Pancreas (tissue), 10 donors: ENCODE measurements at places on chromosomes 1 and 21. TPM values are rescaled to one million over a fixed set of nuclear protein-coding genes. Genes with fewer than 3 reads are reported as not detected.

The PCBP3 gene
- total RNA-seq: 1.7 TPM

The RIMS3 gene
- 2.7 TPM for total RNA-seq

The SPATA1 gene
- total RNA-seq: 1.2 TPM

The PGLYRP3 gene
- not detected for total RNA-seq

The ATP6V0B gene
- total RNA-seq: 59.8 TPM

The SPEN gene
- total RNA-seq: 38.2 TPM

The SLC25A44 gene
- total RNA-seq: 7.8 TPM

The RNU1-3 gene
- 2,349 TPM for total RNA-seq

The ESPN gene
- 0.31 TPM for total RNA-seq

The FCRLA gene
- not detected for total RNA-seq

- H3K27me3 ChIP-seq: peaks cover 3% of the 10 kb centered on the region
- no peaks in the 10 kb centered on the region for H3K4me1 ChIP-seq
- H3K27ac ChIP-seq: no peak overlapping the region
- H3K36me3 ChIP-seq: no peaks in the 10 kb centered on the region
- no peak for DNase-seq
Observed at GRCh38 chr1:75136921-75137641, 2.9 kb downstream of the LHX8 start.

GRCh38 chr1:56573311-56573710 lies 6.1 kb downstream of the PLPP3 start:
- peak overlapping the region; percentile 30 for H3K27ac ChIP-seq
- H3K4me3 ChIP-seq: no peak overlapping the region
- no peaks in the 10 kb centered on the region for H3K36me3 ChIP-seq

DNA sequence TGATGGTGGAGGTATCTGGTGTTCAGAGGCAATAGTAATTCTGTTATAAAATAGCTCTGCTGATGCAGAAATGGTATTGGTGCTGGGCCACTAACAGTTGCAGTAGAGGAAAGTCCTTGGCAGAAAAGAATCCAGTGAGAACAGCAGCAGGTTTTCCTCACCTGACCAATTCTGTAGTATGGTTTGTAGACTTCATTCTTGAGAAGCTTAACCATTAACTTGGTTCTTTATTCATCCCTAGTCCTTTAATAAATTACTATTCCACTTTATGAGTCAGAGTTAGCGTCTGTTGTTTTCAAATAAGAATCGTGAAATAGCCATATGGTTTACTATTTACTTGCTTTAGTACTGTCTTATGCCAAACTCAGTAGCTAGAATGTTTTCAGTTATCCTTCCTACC lies 128.5 kb upstream of the SERTAD4 start:
- no peak overlapping the region for H3K4me3 ChIP-seq
- peaks cover 8% of the 10 kb centered on the region for H3K4me1 ChIP-seq
- no peaks in the 10 kb centered on the region for H3K36me3 ChIP-seq
- no peak overlapping the region for H3K27ac ChIP-seq

- H3K4me3 ChIP-seq: no peak overlapping the region
- no peaks in the 10 kb centered on the region for H3K27me3 ChIP-seq
- no peak overlapping the region for H3K27ac ChIP-seq
Observed at GRCh38 chr1:119782631-119783325, 14.1 kb upstream of the HMGCS2 start.

GRCh38 chr1:201126832-201127754 lies at the start of gene ASCL5:
Gene ASCL5 (minus strand): TSS chr1:201127184. CDS start chr1:201115372, 11,812 bp downstream.
- no peaks in the 10 kb centered on the region for H3K27me3 ChIP-seq
- no peaks in the 10 kb centered on the region for H3K36me3 ChIP-seq
- peak within 1 kb of the TSS; percentile 78 for H3K27ac ChIP-seq

- H3K36me3 ChIP-seq: no peaks in the 10 kb centered on the region
- no peak overlapping the region for H3K4me3 ChIP-seq
- no peak for DNase-seq
Observed at GRCh38 chr1:154881820-154882535, 11.9 kb upstream of the KCNN3 start.

- no peak overlapping the region for H3K4me3 ChIP-seq
- no peak for DNase-seq
- no peak overlapping the region for H3K27ac ChIP-seq
- no peaks in the 10 kb centered on the region for H3K36me3 ChIP-seq
Observed at GRCh38 chr1:43853161-43853921, 80.3 kb upstream of the ARTN start.

DNA sequence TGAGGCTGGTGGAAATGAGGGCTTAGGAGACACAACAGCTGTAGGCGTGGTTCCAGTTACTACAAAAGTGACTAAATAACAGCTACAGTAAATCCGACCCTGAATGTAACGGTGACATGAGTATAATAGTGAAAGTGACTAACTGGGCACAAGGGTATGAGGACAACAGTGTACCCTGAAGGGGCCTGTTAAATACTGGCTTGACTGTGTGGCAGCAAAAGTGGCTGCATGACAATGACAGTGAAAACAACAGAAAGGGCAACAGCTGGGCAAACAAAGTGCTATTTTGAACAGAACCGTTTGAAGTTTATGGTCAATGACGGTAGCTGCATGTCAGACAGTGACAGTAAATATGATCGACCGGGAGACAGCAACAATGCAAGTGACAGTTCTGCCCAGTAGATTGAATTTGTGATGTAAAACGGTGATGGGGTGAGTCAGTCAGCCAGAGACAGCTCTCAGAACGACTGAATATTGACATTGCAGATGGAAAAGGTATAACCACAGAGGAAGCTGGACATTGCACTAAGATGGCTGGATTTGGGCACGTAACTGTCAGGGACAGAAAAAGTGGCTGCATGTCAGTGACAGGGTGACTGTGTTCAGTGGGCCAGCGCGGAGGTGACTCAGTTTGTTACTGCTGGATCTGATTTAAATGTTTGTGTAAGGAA lies 1.2 kb upstream of the ZBTB40 start:
- no peaks in the 10 kb centered on the region for H3K36me3 ChIP-seq
- H3K4me3 ChIP-seq: no peak overlapping the region
- no peaks in the 10 kb centered on the region for H3K27me3 ChIP-seq
- peak overlapping the region; percentile 99 for H3K27ac ChIP-seq
- peak; percentile 69 for DNase-seq

GRCh38 chr1:241611063-241611462 lies 29.1 kb downstream of the CHML start:
- no peak overlapping the region for H3K4me3 ChIP-seq
- no peaks in the 10 kb centered on the region for H3K36me3 ChIP-seq
- peaks cover 9% of the 10 kb centered on the region for H3K4me1 ChIP-seq

GRCh38 chr1:116545359-116545705 lies 25.5 kb downstream of the CD58 start:
- H3K36me3 ChIP-seq: no peaks in the 10 kb centered on the region
- peaks cover 4% of the 10 kb centered on the region for H3K4me1 ChIP-seq
- H3K4me3 ChIP-seq: no peak overlapping the region
- no peak for DNase-seq
- H3K27ac ChIP-seq: no peak overlapping the region

- H3K27me3 ChIP-seq: no peaks in the 10 kb centered on the region
- no peak for DNase-seq
- no peaks in the 10 kb centered on the region for H3K4me1 ChIP-seq
- H3K36me3 ChIP-seq: no peaks in the 10 kb centered on the region
- H3K27ac ChIP-seq: no peak overlapping the region
- no peak overlapping the region for H3K4me3 ChIP-seq
Observed at GRCh38 chr1:195740862-195741261, 867.4 kb downstream of the KCNT2 start.

DNA sequence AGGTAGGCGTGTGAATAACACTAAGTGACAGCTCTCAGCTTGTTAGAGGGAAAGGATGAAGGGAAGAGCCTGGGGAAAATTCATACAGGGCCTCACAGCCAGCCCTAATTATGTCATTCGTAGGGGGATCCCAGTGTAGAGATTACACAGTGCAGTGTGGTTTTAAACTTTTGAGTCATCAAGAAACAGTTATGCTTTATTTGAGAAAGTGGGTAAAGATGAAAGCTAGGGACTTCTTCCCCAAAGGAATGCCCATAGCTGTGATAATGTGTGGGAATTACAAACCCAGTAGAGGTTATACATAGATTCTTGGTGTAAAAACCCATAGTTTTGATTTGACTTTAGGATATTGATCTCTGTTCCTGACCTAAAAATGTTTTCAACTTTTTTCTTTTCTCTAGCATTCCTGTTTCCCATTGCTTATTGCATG lies 1.9 kb downstream of the TTF2 start:
- no peaks in the 10 kb centered on the region for H3K27me3 ChIP-seq
- H3K4me1 ChIP-seq: no peaks in the 10 kb centered on the region
- no peak for DNase-seq
- no peak overlapping the region for H3K4me3 ChIP-seq
- no peak overlapping the region for H3K27ac ChIP-seq

DNA sequence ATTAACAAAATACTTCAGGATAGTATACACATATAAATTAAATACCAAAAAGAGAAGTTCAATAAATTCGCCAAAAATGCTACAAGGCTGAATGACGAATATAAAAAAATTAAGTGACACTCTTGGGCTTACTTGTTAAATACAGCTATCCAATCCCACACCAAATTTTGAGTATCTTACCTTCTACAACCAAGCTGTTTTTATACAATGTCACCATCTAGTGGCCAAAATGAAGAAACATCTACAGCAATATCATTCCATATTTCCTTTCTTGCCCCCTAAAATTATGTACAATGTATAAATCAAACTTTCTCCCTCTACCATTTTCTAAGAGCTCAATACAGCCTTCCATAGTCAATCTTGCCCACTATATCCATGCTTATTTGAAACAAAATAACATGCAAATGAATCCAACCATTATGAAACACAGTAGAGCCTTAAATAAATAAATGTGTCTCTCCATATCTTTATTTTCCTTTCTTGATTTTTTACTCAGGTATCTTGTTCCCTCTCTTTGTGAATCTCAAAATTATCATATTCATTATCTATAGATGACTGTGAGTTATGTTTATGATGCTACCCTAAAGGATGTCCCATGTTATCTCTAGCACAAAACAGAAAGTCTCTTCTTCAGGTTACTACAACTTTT lies 86.3 kb downstream of the ACBD6 start:
- H3K36me3 ChIP-seq: no peaks in the 10 kb centered on the region
- no peak for DNase-seq
- no peak overlapping the region for H3K4me3 ChIP-seq
- no peak overlapping the region for H3K27ac ChIP-seq
- H3K27me3 ChIP-seq: no peaks in the 10 kb centered on the region

- H3K36me3 ChIP-seq: no peaks in the 10 kb centered on the region
- H3K4me3 ChIP-seq: no peak overlapping the region
- no peaks in the 10 kb centered on the region for H3K27me3 ChIP-seq
- no peak for DNase-seq
- no peaks in the 10 kb centered on the region for H3K4me1 ChIP-seq
Observed at GRCh38 chr1:67673468-67674201, 11.4 kb upstream of the GADD45A start.

DNA sequence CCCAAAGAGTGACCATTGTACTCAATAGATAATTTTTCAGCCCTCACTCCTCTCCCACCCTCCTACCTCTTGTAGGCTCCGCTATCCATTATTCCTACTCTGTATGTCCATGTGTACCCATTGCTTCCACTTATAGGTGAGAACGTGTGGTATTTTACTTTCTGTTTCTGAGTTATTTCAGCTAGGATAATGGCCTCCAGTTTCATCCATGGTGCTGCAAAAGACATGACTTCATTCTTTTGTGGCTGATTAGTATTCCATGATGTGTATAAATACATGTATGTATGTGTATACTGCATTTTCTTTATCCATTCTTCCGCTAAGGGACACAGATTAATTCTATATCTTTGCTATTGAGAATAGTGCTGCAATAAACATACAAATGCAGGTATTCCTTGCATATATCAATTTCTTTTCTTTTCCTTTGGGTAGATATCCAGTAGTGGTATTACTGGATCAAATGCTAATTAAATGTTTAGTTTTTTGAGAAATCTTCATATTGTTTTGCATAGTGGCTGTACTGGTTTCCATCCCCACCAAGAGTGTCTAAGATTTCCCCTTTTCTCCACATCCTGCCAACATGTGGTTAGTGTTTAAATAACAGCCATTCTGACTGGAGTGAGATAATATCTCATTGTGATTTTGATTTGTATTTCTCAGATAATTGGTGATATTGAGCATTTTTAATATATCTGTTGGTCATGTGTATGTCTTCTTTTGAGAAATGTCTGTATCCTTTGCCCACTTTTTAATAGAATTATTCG lies 4.9 kb downstream of the LY9 start:
- no peaks in the 10 kb centered on the region for H3K27me3 ChIP-seq
- no peak overlapping the region for H3K27ac ChIP-seq
- H3K4me3 ChIP-seq: no peak overlapping the region

- H3K36me3 ChIP-seq: no peaks in the 10 kb centered on the region
- H3K4me1 ChIP-seq: peaks cover 5% of the 10 kb centered on the region
- no peak for DNase-seq
- no peak overlapping the region for H3K27ac ChIP-seq
Observed at GRCh38 chr21:43786300-43786806, 3.0 kb upstream of the RRP1 start.

DNA sequence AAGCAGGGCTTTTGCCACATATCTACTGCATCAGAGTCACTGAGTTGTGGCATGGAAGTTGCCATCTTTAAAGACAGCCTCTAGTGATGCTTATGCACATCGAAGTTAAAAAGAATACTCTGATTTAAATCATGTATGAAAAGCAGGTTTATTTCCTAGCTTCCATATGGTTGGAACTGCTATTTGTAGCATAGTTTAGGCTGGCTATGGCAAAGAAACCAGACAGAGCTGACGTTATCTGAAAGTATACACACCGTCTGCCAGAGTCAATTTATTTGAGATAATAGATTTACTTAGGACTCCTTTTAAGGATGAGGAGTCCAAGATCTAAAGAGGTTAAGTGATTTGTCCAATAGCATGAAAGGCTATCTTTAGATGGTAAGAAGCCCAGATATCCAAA lies 536.9 kb upstream of the ADGRL4 start:
- no peak for DNase-seq
- no peak overlapping the region for H3K27ac ChIP-seq
- no peaks in the 10 kb centered on the region for H3K4me1 ChIP-seq
- H3K36me3 ChIP-seq: no peaks in the 10 kb centered on the region
- H3K4me3 ChIP-seq: no peak overlapping the region

DNA sequence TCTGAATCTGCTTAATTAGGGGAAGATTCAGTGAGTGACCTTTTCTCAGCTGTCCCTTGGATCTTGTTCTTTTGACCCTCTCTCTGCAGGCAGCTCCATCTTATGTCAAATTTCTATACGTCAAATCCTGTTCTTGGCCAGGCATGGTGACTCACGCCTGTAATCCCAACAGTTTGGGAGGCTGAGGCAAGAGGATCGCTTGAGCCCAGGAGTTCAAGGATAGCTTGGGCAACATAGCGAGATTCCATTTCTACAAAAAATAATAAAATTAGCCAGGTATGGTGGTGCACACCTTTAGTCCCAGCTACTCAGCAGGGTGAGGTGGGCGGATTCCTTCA lies 12.3 kb upstream of the CDC42 start:
- no peak overlapping the region for H3K4me3 ChIP-seq
- no peaks in the 10 kb centered on the region for H3K27me3 ChIP-seq
- no peak for DNase-seq
- H3K36me3 ChIP-seq: no peaks in the 10 kb centered on the region

GRCh38 chr21:44723177-44724131 lies 12.1 kb upstream of the TSPEAR start:
- no peaks in the 10 kb centered on the region for H3K27me3 ChIP-seq
- H3K36me3 ChIP-seq: no peaks in the 10 kb centered on the region
- no peak overlapping the region for H3K27ac ChIP-seq
- H3K4me3 ChIP-seq: no peak overlapping the region
- peak; percentile 51 for DNase-seq

GRCh38 chr1:110048923-110049601 lies 14.6 kb downstream of the STRIP1 start:
- H3K4me3 ChIP-seq: no peak overlapping the region
- no peaks in the 10 kb centered on the region for H3K27me3 ChIP-seq
- H3K4me1 ChIP-seq: no peaks in the 10 kb centered on the region
- H3K27ac ChIP-seq: no peak overlapping the region

GRCh38 chr1:3671371-3672180 lies 19.3 kb downstream of the TP73 start:
- no peaks in the 10 kb centered on the region for H3K27me3 ChIP-seq
- H3K4me3 ChIP-seq: no peak overlapping the region
- H3K27ac ChIP-seq: no peak overlapping the region
- DNase-seq: peak; percentile 58
- H3K4me1 ChIP-seq: peaks cover 4% of the 10 kb centered on the region
